ENCODE measurements at places on chromosomes 5 and 9.

GRCh38 chr9:110714314-110714713, 45.7 kb downstream of the MUSK start:
- DNase-seq, result no peak

GRCh38 chr5:68329554-68330255, 114.1 kb downstream of the PIK3R1 start:
- no peak for DNase-seq

- DNase-seq, result no peak
These were observed 91.5 kb upstream of the NREP start for GRCh38 chr5:111848476-111848875.

GRCh38 chr9:108351571-108351970, 504.2 kb downstream of the ACTL7B start:
- no peak for DNase-seq

DNA sequence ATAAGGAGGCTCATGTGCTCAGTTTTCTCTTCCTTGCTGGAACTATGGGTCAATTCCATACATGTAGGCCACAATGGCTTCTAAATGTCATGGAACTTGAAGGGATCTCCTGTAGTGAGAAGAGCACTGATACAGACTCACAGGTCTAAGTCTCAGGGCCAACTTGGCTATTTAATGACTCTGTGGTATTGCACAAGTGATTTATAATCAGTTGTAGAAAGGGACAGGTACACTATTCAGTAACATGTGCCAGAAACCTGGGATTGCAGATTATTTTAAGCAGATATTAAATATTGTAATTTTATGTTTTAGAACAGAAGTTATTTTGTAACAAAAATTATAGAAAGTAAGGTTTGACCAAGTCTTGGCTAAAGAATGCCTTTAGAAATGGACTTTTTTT, 241.5 kb upstream of the PIK3R1 start:
- DNase-seq, result no peak

GRCh38 chr9:119343059-119343990, 25.9 kb downstream of the BRINP1 start:
- DNase-seq, result no peak

DNA sequence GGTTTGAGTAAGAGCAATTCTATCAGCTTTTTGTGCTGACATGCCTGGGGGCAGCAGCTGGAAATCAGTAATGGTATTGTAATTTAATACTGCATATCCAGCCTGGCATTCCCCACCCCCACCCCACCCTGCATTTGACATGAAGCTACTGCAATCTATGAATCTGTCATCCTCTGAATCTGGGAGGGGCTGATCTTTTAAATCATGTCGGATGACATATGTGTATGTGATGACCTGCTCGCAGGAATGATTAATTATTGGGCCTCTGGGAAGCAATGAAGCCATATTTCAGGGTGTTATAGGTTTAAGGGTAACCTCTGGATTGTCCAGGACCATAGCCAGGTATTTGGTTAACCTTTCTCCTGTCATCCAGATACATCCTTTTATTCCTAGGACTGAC, 64.6 kb upstream of the RASGRF2 start:
- no peak for DNase-seq

DNA sequence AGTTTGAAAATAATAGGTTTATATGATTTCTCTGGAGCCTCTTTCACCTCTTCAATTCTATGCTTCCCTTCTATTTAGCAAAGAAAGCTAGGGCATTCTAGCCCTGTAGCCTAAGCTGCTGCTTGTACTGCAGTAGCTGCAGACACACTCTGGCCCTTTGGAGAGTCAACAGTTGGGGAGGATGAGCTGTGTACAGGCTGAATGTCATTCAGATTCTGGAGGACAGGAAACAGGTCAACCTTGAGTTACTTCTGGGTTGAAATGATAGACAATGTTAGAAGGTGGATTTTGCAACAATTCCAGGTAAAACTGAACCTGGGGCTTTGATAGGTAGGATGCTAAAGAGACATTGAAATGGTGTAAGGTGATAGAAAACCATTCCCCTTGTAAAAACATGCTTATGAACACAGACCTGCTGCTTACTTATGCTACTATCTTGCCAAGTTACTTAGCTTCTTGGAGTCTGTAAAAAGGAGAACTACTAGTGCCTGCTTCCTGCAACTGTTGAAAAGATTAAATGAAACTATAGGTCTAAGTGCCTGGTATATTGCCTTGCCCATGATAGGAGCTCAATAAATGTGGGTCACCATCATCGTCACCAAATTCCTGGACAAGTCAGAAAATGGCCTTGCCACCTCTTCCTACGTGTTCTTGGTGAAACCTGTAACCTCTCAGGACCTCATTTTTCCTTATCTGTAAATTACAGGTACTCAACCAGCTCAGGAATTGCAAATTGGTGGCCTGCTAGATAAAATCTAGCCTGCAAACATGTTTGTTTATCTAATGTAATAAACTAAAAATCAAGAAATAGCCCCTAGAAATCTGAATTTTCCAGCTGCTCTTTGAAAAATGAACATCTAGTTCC, 83.7 kb downstream of the GALNT10 start:
- DNase-seq, result no peak

DNA sequence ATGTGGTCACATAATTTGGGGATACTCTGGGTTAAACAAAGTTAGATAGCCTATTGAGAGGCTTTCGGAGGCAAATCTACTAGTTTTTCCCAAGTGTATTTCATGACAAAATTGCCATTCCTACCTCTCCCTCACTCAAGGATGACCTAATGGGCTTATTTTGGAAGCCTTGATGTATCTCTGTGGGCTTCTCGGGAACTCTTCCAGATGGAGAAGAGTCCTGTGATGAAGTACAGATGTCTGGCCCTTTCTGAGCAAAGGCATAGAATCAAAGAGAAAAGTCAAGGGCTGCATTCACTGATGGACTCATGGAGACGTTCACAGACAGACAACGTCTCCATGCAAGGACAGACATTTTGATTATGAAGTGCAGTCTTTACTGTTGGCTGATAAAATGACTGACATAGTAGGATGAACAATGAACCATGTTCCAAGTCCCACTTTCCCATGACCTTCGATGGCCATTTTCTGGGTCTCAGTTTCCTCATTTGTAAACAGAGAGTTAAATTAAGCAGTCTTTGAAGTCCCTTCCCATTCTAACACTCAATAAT, 347.2 kb upstream of the CD180 start:
- DNase-seq, result no peak

DNA sequence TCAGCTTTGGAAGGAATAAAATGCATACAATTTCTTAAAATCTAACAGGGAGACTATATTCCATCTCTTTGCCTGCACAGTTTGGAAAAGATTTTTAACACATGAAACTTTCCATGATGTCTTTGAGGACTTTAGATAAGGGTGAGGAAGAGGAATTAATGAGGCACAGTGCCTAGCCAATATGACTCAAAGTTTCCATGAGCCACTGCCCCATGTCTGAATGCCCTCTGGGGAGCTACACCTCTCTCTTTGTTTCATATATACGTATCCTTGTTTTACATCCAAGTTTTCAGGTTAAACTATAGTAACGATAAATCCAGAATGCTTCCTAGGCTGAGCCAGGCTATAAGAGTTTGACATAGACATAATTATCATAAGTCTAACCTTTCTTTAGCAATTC, 349.3 kb upstream of the TLE4 start:
- DNase-seq, result no peak

GRCh38 chr9:130893341-130894101, 3.1 kb downstream of the QRFP start:
- no peak for DNase-seq

DNA sequence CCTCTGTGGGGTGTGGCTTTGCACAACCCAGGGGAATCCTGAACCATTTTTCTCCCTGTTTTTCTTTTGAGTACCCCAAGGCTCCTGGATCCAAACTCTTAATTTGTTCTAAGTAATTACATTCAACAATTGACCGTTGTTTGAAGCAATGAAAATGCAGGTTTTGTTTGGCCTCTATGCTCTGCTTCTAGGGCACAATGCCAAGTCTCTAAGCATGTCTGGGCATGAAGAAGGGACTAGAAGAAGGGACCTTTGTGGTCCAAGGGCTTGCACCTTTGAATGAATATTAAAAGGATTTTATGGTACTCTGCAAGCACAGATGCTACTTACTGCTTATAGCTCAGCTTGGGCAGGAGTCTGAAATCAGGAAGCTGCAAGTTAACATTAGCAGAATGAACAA, 6.6 kb upstream of the ENC1 start:
- DNase-seq, result no peak

DNA sequence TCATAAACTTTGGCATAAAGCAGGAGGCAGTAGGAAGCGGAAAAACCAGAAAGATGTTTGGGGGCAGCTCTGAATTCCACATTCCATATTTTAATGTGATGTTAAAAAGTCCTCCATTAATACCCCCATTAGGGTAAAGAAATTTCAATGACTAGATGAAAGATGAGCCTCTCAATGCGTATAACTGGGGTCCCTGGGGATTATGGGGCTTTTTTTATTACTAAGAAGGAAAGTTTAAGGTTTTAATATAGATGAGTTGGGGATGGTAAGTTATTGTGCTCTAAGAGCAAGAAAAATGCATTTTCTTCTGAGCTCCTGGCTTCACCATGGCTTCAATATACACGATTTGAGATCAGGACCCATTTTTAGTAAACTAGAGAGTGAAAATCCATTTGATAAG, 321.9 kb downstream of the CDK5RAP2 start:
- no peak for DNase-seq

- DNase-seq, result no peak
These were observed 319.2 kb upstream of the CD180 start for GRCh38 chr5:67515762-67516161.

DNA sequence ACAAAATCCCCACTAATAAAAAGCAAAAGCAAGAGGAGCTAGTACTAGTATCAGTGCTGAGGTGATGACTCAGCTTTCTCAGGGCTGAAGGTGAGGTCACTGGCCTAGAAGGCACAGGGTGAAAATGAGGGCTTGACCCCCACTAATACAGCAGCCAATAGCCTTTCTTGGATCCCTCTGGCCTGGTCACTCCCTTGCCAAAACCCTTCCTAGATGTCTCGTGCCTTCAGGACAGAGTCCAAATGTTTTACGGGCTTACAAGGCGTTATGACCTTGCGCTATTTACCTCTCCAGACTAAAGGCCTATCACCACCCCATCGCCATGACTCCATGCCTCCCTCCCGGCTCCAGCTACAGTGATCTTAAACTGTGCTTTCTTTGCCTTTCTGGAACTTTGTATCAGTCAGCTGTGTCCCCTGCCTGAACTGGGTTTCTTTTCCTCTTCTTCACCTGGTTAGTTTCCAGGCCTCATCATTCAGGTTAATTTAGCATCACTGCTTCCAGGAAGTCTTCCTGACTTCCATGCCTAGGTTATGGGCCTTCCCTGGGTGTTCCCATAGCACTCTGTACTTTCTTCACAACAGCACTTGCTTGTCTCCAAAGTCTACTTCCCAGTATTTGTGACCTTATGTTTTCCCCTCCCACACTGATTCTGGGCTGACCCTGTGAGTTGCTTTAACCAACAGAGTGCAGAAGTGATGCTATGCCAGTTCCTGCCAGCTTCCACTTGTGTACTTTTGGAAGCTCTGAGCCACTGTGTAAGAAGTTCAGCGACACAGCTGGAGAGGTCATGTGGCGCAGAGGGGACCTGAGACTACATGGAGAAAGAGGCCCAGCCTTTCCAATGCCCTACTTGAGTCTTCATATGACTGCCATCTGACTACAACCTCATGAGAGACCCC, 4.2 kb upstream of the DELE1 start:
- DNase-seq, result no peak

GRCh38 chr5:147869112-147869511, 9.4 kb upstream of the SCGB3A2 start:
- no peak for DNase-seq

DNA sequence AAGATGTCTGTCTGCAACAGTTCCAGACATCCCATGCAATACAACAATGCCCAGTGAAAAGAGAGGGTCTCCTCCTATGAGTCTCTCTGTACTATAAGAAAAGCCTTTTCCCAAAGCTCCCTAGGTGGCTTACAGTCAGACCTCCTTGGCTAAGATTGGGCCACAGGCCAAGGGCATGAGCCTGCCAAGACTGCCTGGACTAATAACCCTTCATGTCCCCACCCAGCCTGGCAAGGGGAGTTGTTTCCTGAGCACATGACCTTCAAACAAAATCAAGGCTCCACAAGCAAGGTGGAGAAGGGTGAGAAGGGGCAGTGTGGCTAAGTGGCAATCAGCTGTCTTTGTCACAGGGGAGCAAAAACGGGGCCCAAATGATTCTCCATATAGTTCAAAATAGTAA, 75.6 kb upstream of the ZSWIM6 start:
- DNase-seq, result no peak

GRCh38 chr5:73122875-73123810, 2.8 kb downstream of the TMEM171 start:
- DNase-seq, result no peak

DNA sequence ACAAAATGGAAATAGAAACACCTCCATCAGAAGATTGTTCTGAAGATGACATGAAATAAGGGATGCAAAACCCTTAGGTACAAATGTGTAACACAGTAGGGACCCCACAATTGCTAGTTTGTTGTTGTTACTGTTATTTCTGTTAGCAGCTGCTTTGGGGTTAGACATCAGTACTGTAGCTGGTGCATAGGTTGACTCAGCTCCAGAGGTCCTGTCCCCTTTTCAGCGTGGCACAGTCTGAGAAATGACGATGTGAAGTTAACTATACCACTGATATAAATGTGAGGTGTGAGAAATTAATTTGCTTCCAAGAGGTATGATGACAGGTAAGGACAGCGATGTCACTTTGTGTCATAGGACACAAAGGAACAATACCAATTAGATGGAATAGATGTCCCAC, 384.6 kb upstream of the KLF4 start:
- DNase-seq, result no peak

DNA sequence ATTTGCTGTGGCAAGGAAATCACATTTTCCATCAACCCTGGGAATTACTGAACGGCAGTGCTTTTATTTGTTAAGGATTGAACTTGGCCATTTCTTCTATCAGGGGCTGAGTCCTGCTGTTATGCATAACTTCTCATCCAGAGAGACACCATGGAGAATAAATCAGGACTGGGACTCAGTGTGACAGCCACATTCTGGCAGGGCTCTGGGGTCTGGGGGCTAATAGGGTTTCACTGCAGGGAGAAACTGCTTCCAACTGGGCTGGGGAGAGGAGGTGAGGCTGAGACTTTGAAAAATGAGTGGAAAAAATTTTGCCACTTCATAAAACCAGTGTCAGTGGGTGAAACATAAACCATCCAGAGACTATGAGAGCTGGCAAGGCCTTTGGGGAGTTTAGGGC, 95.7 kb upstream of the ALDH1B1 start:
- DNase-seq, result no peak

DNA sequence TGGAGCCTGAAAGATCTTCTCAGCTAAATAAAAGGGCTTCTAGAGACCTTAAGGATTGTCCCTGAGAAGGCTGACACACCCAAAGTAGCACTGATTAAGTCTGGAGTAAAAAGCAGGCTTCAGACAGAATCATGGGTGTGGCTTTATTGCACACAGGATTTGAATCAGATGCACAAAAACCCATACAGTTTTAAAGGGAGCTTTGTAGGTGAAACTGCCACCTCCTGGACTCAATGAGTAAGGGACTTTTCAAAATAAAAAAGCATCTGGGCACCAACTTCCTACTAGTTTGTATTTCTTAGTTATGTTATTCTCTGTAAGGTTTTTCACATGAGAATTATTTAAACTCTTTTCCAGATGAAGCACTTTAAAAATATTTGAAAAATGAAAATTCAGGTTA, 129.4 kb downstream of the EDIL3 start:
- no peak for DNase-seq

Data from activated naive CD4-positive, alpha-beta T cell treated with Interleukin-2 at 50 U/mL for 16 hours (primary cell).